ENCODE measurements at places on chromosomes 11 and 22.
A peak's percentile ranks its signal among the peaks of the same experiment; 100 is the strongest.

DNA sequence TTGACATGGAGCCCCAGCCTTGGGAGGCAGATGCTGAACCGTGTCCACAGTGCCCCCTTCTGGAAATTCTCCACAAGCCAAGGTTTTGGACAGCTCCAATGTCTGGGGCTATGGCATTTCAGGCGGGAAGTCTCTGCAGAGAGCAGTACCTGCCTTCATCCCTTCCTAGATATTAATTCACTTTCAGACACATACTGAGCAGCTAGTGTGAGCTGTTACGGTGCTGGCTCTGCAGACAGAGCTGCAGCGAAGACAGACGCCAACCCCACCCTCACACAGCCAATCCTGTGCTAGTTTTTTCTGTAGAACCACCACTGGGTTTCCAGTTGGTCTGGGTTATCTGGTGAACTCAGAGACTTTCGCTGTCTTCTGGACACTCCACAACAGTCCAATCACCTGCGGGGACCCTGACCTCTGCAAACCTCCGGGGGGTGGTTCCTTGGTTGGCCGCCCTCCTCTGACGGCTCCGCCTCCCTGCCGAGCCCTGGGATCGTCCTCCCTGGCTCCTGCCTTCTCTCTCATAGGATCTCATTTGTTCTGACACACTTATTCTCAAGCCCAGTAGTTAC is 9.1 kb downstream of the LMF2 start:
- no peak overlapping the region for H3K4me3 ChIP-seq
- H3K27ac ChIP-seq, result no peak overlapping the region
- DNase-seq, result peak; percentile 77
- H3K27me3 ChIP-seq, result no peaks in the 10 kb centered on the region
- H3K4me1 ChIP-seq, result no peaks in the 10 kb centered on the region

DNA sequence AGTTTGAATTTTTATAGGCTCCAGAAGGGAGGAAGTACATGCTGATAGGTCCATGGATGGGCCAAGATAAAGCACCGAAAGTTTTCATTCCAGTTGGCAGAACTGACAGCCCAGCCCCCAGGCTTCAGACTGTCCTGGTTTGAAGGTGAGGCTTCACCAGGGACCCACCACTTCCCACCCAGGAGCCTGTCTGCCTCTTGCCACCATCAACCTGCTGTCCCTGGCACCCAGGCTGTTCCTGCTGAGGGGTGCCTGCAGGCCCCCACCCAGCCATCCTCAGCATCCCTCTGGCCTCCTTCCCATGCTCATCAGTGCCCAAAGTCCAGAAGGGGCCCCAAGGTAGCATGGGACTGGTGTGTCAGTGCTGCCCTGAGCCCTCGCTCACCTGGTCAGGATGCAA is 463.9 kb downstream of the NELL1 start:
- H3K4me1 ChIP-seq, result no peaks in the 10 kb centered on the region
- H3K36me3 ChIP-seq, result no peaks in the 10 kb centered on the region
- no peak for DNase-seq
- no peak overlapping the region for H3K4me3 ChIP-seq
- no peaks in the 10 kb centered on the region for H3K27me3 ChIP-seq
- no peak overlapping the region for H3K27ac ChIP-seq

DNA sequence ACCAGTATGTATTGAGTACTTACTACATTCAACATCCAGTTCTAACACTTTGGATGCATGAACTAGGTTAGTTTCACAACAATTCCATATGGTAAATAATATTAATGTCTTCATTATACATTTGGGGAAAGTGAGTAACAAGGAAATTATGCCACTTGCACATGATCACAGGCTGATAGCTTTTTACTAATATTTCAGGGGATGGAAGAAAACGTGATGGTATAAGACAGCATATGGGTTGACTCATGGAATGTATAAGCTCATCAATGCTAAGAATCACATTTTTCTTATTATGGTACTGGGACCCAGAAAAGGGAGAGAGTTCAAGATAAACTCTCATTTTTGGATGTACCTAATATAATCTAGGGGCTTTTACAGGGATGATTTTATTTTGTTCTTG is 188.7 kb downstream of the MIAT start:
- H3K4me3 ChIP-seq, result no peak overlapping the region
- H3K27me3 ChIP-seq, result no peaks in the 10 kb centered on the region
- H3K27ac ChIP-seq, result no peak overlapping the region
- DNase-seq, result no peak

DNA sequence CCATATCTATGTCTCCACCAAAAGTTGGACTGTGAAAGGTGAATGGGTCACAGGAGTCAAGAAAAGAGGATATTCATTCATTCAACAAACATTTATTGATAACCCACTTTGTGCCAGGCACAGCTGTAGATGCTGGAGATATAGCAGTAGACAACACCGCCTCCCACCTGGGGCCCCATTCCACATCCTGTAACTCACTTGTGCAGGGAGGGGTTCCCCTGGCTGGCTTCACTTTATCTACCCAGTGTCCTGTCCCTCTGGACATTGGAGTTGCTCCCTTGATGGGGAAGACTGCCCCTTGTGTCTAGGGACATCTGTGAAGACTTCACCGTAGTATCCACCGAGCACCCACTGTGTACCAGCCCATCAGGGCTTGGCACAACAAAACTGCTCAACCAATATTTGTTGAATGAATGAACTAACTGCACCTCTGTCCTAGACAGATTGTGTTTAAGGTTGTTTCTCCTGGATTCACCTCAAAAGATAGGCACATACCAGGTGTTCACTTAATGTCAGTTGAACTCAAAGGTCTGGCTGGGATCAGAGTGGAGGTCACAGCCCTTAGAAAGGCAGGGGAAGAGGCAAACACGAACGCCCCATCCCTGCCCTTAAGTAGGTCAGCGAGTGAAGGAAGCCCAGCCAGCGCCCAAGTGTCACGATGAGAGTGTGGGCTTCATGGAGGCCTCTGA is 1.4 kb upstream of the OVOL1 start:
- H3K4me3 ChIP-seq, result no peak overlapping the region
- DNase-seq, result no peak
- no peaks in the 10 kb centered on the region for H3K36me3 ChIP-seq
- no peak overlapping the region for H3K27ac ChIP-seq
- peaks cover 3% of the 10 kb centered on the region for H3K27me3 ChIP-seq

- peaks cover 7% of the 10 kb centered on the region for H3K4me1 ChIP-seq
- peaks cover 38% of the 10 kb centered on the region for H3K36me3 ChIP-seq
- no peak overlapping the region for H3K4me3 ChIP-seq
- peak overlapping the region; percentile 45 for H3K27ac ChIP-seq
- DNase-seq, result no peak
Observed at GRCh38 chr22:29798801-29799200, 31.6 kb downstream of the UQCR10 start.

Measured in kidney (tissue), 22 donors.